AG09319 (cell line): ENCODE measurements at places on chromosomes 11 and 22.

GRCh38 chr11:623349-623869 is 1.3 kb downstream of the CDHR5 start:
- DNase-seq, result no peak

GRCh38 chr11:130428316-130429119 is at the start of gene ADAMTS8:
Gene ADAMTS8, minus strand, starts transcription at chr11:130428609. Its CDS starts 323 bp downstream, at chr11:130428286.
- DNase-seq, result no peak

DNA sequence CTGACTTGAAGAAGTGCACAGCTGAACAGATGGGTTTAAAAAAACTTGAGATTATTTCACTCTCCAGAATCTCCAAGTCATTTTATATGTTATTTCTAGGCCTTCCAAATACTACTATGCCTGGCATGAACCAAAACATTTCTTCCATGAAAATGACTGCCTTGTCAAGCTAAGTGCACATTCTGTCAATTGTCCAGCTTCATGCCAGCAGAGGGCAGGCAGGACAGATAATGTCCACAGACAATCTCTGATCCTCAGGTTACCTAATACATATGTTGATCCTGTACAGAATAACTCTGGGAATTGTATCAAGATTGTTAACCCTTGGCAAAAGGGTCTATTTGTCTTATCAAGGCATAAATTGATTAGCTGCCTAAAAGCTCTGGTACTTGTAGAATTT is 229.5 kb downstream of the AASDHPPT start:
- no peak for DNase-seq

- no peak for DNase-seq
Observed at GRCh38 chr11:94922321-94923003, 50.9 kb downstream of the CWC15 start.

DNA sequence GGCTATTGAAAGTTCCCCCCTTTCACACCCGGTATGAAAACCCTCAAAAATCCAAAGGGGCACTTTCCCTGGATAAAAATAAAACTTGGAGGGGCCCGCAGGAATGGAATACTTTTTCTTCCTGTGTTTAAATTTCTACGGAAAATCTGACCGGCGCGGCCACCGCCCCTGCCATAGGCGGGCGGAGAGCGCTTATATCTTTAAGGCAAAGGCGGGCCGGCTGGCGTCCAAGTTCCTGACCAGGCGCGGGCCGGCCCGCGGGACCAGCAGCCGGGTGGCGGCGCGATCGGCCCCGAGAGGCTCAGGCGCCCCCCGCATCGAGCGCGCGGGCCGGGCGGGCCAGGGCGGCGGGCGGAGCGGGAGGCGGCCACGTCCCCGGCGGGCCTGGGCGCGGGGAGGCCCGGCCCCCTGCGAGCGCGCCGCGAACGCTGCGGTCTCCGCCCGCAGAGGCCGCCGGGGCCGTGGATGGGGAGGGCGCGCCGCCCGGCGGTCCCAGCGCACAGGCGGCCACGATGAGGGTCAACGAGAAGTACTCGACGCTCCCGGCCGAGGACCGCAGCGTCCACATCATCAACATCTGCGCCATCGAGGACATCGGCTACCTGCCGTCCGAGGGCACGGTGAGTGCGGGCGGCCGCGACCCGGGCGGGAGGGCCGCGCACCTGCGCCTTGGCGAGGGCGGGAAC is at the start of gene ANO1:
ANO1 (plus strand) TSS at position 223 of the 686 bp plus-strand sequence; CDS start at position 513, 290 bp downstream.
- DNase-seq, result no peak

- DNase-seq, result no peak
Observed at GRCh38 chr11:85896876-85897275, 41.7 kb downstream of the CCDC83 start.

DNA sequence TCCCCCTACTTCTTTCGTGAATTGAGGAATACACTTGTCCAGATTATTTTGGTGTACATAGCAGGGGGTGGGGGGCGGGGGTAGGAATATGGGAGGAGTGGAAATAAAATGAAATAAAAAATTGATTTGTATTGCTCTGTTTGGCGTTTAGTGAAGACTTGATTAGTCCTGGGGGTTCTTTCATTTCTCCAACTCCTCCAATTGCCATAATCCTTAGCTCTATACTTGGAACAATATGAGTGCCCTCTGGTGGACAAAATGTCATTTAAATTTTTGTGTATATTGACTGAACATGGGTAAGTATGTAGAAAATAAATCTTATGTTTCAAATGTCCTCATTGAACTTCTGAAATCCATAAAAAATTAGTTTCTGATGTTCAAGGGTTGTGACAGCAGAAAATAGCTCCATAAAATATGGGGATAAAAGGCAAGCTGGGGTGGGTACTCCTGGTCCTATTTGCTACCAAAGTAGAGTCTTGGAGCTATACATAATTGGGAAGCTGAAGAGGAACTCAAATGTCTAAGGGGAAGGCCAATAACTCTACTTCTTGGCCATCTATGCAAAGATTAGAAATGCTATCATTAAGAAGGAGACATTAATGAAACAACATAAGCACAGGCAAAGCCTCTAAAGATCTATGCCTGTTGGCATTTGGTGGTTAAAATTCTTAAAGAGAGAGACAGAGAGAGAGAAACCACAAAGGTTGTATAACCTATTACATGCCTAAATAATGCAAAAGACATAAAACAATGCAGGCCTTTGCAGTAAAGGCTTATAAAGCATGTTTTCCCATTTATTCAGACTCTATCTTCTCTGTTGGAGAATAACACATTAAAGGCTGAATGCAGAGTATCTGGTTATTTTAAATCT is 421.6 kb downstream of the METTL15 start:
- DNase-seq, result peak; percentile 27

GRCh38 chr22:35314161-35314942 is 14.7 kb downstream of the TOM1 start:
- no peak for DNase-seq

- no peak for DNase-seq
Observed at GRCh38 chr11:116605543-116606459, 167.0 kb downstream of the BUD13 start.
